ENCODE measurements at places on chromosomes 4 and X.

GRCh38 chrX:41556958-41557357, 109.8 kb downstream of the NYX start:
- no peak for DNase-seq

DNA sequence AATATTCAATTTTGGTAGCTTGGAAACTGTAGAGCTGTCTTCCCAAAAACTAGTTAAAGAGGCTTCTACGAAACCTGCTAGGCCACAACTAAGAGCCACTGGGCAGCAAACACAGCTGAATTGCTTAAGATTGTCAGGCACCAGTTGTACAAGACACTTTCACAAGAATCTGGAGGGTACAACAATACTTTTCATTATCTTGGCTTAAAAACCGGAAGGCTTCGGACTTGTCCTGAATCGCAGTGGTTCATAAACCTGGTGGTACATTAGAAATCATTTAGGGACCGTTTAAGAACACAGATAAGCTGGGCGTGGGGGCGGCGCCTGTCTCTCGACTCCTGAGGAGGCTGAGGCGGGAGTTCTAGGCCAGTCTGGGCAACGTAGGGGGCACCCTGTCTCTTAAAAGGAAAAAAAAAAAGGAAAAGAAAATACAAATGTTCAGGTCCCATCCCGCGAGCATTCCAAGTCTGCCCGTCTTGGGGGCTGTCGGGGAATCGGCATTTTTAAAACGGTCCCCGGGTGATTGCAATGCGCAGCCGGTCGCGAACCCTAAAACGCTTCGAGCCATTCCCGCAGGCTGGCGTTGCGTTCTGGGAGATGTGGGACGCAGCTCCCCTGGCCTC, 763 bp downstream of the PYURF start:
- DNase-seq, result no peak

GRCh38 chrX:155611302-155611701, 1.4 kb downstream of the TMLHE start:
- no peak for DNase-seq

GRCh38 chr4:34861666-34862065, 1382.6 kb downstream of the ARAP2 start:
- no peak for DNase-seq

DNA sequence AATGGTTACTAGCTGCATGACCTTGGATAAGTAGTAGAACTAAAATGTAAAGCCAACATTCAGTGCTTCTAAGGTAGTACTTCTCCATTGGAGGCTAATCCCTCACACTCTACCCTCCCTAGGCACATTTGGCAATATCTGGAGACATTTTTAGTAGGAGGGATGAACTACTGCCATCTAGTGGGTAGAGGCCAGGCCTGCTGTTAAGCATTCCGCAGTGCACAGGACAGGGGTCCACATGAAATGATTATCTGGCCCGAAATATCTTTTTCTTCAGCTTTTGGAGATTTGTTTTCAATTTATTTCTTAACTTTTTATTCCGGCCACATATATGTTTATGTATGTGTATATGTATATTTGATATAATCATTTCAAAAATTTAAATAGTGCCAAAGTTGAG, 36.0 kb upstream of the SPANXC start:
- no peak for DNase-seq

DNA sequence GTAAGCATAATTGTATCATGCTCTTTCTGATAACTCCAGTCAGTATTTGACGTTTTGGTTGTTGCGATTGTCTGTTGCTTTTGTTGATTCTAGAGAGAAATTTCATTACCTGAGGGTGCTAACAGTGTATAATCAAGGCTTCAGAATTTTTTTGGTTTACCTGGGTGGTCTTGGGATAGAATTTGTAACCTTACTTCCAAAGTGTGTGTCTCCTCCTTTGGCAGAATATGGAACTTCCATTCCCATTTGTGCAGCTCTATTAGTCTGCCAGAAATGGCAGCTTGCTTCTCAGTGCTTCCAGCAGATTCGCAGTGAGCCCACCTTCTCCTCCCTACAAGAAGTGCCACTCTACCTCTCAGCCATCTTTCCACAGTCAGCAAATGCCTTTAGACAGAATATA, 5.3 kb downstream of the COPS4 start:
- no peak for DNase-seq

DNA sequence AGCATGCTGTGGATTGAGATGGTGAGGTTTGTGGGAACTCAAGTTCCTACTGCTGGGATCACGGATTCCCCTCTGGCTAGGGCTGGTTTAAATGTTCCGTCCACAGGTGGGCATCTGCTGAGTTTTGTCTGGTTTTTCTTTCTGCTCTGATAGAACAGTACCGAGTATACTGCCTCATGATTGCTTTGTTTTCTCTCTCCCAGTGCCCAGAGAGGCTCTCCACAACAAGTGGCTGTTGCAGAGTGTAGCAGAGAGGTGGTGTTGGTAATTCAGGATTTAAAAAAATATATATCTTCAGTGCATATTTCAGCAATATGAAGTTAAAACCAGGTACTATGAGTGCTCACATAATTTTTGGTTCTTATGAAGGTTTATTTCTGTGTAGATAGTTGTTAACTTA, 213.7 kb downstream of the TEX13C start:
- DNase-seq, result no peak

GRCh38 chr4:153452658-153453378, 13.3 kb upstream of the TMEM131L start:
- no peak for DNase-seq

DNA sequence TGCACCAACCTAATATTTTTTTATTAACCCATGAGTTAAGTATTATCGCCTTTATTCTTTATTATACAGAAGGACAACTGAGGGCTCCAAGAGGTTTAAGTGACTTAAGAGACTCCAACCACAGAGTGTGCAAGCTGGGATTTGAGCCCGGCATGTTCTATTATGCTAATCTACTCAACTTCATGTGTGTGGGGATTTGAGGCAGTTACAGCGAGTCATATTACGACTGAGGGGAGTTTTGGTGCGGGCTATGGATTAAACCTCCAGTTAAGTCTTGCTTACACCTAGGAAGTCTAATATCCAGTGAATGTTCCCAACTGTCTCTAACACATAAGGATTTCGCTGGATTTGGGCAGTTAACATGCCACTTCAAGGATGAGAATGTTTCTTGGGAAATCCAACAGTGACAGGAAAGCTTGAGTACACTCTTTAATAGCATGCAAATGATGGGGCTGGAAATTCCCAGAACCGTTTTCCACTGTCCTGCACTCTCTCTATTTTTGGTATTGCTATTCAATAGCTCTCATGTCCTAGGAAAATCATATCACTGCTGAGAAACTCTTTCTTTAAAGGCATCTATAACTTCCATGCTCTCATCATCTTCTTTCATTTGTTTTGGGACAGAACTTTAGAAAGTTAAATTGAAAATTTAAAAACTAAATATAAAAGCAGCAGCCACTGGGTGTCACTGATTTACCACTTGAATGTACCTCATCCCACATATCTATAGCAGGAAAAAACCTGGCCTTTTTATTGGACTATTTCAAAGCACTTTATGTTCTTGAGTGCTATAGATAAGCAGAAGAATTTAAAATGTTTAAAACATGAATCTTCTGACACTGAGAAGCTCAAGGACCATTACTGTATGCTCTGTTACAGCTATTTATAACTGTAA, 165.1 kb upstream of the TTC29 start:
- DNase-seq, result no peak

DNA sequence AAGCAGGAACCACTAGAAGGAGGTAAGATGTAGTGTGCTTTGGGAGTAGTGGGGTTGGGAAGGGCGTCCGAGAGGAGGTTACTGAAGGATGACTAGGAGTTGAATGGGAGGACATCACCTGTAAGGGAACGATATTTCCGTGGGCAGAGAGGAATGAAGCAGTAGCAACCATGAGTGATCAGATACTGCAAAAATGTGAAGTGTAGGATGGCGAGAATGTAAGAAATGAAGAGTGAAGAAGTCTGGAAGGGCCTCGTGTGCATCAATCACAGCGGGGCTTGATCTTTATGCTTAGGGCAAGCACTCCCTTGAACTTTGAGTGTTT, 594 bp downstream of the MSMO1 start:
- no peak for DNase-seq

DNA sequence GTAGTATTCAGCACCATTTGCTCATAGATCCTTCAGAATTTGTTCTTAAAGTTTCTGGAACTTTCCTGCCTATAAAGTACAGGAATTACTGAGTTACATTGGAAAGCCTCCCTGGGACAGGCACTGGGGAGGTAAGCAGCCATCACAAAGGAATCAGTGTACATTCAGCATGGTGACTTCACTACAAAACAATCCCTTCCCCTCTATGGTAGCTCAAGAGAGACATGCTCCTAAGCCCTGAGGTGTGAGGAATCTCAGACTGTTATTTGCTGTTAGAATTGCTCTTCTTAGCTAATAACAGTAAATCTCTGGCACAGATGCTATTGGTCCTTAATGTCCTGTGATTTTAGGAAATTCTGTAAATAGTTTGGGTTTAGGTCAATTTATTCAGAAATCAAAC, 1898.0 kb upstream of the PCDH7 start:
- no peak for DNase-seq
